ENCODE measurements at places on chromosomes 1 and 21. TPM values are rescaled to one million over a fixed set of nuclear protein-coding genes. Genes with fewer than 3 reads are reported as not detected.
A peak's percentile ranks its signal among the peaks of the same experiment; 100 is the strongest.

TAL1 gene
- 3.8 TPM for total RNA-seq

KLHDC9 gene
- 4.7 TPM for total RNA-seq

- DNase-seq = no peak
Measured at GRCh38 chr21:36265431-36265830, 54.6 kb upstream of the MORC3 start.

DNA sequence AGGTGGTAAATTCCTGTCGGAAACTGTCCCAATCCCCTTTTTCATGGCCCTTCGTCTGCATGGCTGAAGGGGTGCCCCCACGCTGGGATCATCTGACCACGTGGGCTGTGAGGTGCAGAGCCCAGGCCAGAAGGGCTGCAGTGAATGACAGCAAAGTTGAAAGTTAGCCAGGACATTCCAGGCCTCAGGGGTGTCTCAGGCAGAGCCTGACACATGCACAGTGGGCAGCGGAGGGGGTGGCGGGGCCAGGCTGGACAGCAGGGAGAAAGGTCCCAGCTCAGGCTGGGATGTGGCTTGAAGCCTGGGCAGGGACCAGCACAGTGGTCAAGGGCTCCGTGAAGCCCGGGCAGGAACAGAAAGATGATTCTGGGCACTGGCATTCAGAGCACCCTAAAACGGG is 49.6 kb downstream of the GRIK3 start:
- no peak for DNase-seq

DNA sequence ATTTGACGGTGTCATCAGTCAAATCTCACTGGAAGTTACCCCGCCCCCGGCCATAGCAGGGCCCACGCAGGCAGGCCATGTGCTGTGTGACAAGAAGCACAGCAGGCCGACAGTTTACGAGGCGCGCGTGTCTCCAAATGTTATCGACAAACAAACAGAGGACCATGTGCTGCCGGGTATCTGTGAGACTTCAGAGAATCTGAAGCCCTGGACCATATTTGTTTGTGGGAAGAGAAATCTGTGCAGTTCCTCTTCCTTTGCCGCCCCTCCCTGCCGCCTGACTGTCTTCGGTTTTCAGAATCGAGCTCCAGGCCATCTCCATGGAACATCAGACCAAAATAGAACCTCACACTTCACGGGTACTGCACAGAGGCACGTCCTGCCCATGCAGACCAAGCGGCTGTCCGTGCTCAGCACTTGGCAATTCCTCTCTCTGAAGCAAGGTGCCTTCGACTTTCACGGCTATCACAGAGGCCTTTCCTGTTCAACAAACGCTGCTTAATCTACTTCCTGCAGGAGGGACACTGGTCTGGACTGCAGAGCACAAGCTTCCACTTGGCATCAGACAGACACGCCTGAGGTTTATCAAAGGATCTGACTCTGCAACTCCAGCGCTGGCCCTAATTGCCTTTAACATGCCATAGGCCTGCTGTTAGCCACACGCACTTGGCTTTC is 135.7 kb upstream of the KRTAP19-8 start:
- DNase-seq = peak; percentile 69

Data from Right ventricle myocardium superior (tissue), 1 donor.